Stimulated activated CD8-positive, alpha-beta memory T cell treated with anti-CD3 and anti-CD28 coated beads, Interleukin-7, amount 100 ng/mL, for 24 hours (primary cell): ENCODE measurements at places on chromosomes 1 and 21.

- DNase-seq = no peak
Measured at GRCh38 chr1:207958376-207959139, 47.6 kb upstream of the CD34 start.

DNA sequence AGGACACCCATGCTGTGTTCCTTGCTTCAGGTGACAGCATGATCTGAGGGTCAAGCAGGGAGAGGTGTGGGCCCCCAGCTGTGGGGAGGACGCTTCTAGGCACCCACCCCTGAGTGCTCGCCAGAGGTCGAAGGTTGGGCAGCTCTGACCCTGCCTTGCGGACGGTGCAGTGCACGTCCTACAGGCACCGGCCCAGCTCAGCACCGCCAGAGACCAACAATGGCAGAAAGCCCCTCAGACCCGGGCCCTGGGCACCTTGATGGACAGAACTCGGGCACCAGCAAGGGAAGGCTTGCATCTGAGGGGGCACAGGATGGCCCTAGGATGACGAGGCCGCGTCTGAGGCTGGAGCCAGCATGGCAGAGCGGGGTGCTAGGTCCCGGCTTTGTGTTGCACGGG lies 24.7 kb downstream of the NADK start:
- DNase-seq = no peak

DNA sequence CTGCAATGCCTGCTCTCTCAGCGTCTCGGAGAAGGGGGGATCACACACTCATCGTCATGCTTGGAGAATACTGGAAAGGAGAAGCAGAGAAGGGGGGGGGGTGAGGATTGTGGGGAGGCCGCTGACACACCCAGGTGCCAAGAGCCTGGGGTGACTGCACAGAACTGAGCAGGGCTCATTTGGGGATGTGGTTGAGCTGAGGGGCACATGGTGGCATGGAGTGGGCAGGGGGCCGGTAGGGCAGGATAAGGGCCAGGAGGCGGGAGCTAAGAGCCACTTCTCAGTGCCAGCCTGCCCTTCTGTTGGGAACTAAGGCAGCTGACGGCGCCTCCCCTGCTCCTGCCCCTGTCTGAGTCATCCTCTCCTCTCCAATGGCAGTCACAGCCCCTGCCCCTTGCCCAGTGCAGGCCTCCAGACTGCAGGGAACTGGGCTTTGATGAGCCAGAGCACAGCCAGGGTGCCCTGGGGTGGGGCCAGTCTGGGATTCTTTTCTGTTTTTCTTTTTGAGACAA lies 27.2 kb downstream of the MRPL37 start:
- no peak for DNase-seq

DNA sequence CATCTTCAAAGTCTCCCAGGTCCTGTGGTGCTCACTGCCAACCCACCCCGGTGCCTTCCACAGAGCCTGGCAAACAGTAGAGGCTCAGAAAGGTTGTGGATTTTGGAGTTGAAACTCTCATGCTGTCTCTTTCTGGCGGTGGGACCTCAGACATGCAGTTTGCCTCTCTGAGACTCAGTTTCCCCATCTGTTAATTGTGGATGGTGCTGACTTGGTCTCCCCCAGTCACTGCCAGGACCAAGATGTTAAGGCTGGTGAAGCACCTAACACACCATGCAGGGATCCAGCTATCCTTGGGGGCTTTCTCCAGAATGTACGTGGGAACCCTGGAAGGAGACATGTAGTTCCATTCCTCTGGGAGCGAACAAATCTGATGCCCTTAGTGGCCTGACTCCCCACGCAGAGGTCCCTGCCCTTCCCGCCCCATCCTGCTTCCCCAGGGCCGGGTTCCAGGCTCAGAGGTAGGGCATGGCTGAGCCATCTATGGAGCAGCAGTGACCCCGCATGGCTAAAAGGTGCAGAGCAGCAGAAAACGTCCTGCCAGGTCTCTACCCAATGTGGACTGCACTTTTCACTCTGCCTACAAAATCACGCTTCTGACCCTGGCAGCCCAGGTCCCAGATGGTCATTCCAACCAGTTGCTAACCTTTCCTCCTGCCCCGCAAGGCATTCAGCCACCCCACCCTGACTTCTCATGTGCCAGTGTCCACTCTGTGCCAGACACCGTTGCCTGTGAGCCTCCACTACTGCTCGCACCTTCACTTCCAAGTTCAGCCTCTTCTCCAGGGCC lies 9.2 kb upstream of the TTC22 start:
- DNase-seq = peak; percentile 55

GRCh38 chr21:33586927-33587326 lies 1.6 kb downstream of the DONSON start:
- no peak for DNase-seq

- no peak for DNase-seq
Measured at GRCh38 chr1:112927462-112927990, 28.5 kb downstream of the SLC16A1 start.

DNA sequence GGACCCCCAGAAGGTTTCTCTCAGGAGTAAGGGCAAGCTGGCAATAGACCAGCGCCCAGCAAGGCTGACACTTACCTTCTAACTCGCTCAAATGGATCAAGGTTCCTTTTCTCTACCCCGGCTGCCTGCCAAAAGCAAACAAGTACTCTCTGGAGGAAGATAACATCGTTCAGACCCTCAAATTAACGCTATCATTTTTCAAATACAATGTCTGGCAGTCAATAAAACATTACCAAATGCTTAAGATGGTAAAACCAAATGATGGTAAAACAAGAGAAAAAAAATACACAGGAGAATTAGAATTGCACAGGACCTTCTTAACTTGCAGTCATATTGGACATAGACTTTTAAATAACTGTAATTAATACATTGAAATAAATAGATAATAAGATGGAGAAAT lies 148.1 kb downstream of the SPATA46 start:
- DNase-seq = no peak

GRCh38 chr1:221227872-221228337 lies 348.7 kb downstream of the HLX start:
- DNase-seq = no peak

- no peak for DNase-seq
Measured at GRCh38 chr1:160436966-160437365, 36.6 kb downstream of the VANGL2 start.

- DNase-seq = no peak
Measured at GRCh38 chr1:188888386-188888785, 1589.3 kb downstream of the BRINP3 start.

- DNase-seq = no peak
Measured at GRCh38 chr1:231828182-231828920, 201.8 kb downstream of the DISC1 start.

- DNase-seq = no peak
Measured at GRCh38 chr1:56336982-56337381, 242.4 kb downstream of the PLPP3 start.

GRCh38 chr1:205382561-205382960 lies 25.8 kb upstream of the KLHDC8A start:
- DNase-seq = no peak

GRCh38 chr1:106972074-106972473 lies 84.4 kb upstream of the PRMT6 start:
- DNase-seq = no peak

DNA sequence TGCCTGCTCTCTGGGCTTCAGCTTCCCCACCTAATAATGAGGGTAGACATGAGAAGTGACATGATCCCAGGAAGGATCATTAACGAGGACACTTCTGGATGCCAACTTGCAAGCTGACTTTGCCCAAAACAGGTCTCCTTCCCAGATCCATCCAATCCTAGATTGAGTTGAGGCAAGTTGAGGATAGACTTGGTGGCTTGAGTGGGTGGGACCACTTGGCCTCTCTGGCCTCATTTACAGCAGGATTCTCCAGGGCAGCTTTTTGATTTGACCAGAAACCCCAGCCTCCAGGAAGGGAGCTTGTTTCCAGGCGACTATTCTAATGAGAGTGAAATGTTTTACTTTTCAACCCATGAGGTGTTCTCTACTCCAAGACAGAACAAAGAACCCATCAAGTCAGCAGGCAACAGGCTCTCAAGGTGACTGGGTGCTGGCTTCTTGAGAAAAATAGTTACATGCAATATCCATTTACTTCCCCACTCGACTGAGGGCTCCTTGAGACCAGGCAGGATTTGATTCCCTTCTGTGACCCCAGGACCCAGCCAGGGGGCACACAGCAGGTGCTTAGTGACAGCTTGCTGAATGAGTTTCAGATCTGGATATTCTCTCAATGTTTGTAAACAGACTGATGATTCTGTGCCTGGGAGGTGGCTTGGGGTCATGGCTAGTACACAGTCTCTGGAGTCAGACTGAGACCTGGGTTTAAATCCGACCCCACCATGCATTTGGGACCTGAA lies 128.2 kb downstream of the DMRTB1 start:
- DNase-seq = no peak

- DNase-seq = no peak
Measured at GRCh38 chr1:234612352-234613127, 2.6 kb upstream of the IRF2BP2 start.

DNA sequence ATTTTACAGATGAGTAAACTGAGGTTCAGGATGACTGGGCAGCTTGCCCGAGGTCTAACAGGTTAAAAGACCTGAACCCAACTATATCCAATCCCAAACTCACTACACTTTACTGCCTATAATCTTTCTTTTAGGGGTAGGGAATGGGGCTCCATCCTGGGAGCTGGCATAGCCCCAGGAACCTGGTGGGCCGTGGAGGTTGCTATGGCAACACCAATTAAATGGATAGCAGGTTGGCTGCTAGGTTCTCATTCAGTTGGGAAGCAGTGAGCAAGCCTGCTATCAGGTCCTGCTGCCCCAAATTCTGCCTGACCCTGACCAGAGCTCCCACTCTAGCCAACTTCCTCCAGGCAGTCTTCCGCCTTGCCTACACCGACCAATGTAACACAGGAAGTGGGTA lies 40.9 kb downstream of the LRP8 start:
- DNase-seq = no peak

DNA sequence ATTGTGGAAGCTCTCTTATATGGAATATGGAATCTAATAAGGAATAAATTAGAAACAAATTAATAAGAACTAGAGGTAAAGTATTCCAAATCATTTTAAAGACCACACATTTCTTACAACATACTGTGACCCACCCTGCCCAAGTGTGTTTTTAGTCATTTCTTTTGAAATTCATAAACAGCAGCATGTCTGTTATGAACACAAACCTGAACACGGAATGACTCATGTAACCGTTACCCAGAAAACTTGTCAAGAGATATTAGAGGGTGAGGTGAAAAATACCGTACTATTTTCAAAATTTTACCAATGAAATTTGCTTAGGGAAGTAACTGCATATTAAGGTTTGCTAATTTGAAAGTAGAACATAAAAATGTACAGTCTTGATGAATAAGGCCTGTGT lies 48.4 kb downstream of the SNX7 start:
- no peak for DNase-seq
